ENCODE measurements at places on chromosomes 7 and 10.

DNA sequence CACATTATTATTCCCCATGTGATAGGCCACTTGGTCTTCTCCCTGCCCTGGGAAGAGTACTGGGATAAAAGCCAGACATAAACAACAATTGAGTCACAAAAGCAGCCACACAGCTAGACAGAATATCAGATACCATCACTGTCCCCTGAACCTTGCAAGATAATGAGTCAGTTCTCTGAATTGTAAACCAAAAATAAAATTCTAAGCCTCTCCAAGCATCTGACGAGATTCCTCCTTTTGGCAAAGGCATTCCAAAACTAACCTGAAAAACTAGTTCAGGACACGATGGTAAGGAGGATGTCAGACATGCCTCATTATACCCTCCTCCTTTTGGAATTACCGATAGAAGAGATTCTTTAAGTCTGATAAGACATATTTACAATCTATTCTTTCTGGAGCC lies 450.7 kb downstream of the HTR7 start:
- DNase-seq: no peak

DNA sequence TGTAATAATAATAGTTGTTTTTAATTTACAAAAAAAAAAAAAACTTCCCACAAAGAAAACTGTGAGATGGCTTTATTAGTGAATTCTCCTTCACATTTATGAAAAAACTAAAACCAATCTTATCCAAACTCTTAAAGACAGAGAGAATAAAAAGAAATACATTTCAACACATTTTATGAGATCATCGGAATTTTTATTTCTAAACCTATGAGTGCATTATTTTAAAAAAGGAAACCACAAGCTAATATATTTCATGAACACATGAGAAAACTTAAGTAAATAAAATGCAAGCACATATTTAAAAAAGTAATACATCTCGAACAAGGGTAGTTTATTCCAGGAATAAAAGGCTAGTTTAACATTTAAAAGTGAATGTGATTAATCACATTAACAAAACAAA lies 31.5 kb downstream of the C7orf25 start:
- no peak for DNase-seq

GRCh38 chr10:99548041-99548530 lies 15.3 kb downstream of the NKX2-3 start:
- no peak for DNase-seq

DNA sequence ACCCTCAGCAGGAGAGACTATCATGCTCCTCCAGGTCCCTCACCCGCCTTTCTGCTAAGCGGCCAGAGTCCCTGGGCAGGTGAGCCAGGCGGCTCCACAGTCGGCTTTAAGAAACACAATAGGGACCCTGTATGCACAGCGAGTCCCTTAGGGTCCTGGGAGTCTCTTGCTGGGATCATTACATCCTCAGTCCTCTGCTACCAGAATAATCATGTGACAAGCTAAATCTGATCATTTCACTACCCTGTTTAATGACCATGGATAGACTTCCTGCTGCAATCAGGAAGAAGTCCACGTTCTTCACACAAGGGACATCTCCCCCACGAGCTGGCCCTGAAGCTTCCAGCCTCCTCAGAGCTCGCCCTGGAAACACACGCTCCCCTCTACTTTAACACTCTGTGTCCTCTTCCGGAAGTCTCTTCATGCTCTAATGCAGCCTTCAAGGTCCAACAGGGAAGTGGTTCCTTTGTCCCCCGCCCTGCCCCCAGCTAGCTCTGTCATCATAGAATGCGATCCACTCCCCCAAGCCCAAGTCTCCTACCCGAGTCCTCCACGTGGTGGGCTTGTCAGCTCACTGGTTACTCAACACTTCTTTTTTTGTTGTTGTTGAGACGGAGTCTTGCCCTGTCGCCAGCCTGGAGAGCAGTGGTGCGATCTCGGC lies 101.5 kb downstream of the RNF216 start:
- no peak for DNase-seq

GRCh38 chr10:61939902-61940301 lies 38.4 kb downstream of the ARID5B start:
- no peak for DNase-seq

GRCh38 chr7:151400626-151401315 lies 9.1 kb downstream of the WDR86 start:
- no peak for DNase-seq

DNA sequence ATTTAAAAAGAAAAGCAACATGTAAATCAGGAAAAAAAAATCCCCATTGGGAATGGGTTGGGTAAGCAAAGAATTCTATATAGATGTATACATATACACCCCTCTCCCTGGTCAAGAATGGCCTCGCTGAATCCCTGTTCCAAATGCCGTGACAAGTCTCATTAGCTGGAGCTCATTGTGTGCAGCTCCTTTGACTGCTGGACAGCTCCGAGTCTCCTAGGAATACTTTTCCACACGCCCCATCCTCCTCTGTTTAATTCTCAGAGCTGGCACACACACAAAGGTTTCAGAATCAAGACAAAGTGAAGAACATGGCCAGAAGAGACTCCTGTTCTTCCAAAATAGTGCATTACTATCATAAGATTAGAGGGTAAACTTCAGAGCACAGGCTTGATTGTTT lies 130.9 kb upstream of the MKLN1 start:
- DNase-seq: no peak

- peak; percentile 98 for DNase-seq
These were observed 168.4 kb downstream of the RELN start for GRCh38 chr7:103821092-103821491.

Measured in NCI-H524 treated with DMSO at 0.1 percent for 48 hours (cell line).